ENCODE measurements at places on chromosomes 3 and 15.
A peak's percentile ranks its signal among the peaks of the same experiment; 100 is the strongest.

GRCh38 chr3:71252466-71252865, 331.1 kb downstream of the FOXP1 start:
- DNase-seq: no peak

DNA sequence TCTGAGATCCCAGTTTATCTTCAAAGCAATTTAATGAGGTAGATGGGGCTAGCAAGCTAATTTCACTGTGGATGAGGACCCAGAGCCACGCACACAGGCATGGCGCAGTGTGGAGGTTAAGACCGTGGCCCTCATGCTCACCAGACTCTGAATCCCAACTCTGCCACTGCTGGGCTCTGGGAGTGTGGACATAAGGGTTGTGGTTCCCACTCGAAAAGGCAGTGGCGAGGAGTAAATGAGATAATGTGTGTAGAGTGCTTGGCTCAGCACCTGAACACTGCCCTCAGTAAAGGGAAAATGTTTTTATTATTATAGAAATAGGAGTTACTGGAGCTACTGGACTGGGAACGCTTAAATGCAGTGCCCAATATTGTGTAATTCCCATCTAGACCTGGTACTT, 243.5 kb upstream of the TPM1 start:
- no peak for DNase-seq

DNA sequence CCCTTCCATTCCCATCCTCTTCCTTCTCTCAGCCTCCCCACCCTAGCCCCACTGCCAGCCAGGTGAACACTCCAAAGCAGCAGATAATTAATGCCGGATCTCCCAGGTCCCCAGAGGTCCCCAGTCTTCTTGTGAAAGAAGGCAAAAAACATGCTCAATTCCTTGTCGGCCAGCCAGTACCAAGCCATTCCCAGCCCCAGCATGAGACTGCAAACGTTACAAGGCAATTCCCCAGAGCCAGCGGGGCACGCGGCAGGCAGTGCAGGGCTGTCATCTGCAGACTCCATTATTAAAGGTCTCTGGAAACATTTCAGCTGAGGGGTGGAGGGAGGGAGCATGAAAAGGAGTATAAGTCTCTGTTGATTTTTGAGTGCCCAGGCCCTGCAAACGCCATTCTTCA, 117.8 kb downstream of the XXYLT1 start:
- peak; percentile 59 for DNase-seq

DNA sequence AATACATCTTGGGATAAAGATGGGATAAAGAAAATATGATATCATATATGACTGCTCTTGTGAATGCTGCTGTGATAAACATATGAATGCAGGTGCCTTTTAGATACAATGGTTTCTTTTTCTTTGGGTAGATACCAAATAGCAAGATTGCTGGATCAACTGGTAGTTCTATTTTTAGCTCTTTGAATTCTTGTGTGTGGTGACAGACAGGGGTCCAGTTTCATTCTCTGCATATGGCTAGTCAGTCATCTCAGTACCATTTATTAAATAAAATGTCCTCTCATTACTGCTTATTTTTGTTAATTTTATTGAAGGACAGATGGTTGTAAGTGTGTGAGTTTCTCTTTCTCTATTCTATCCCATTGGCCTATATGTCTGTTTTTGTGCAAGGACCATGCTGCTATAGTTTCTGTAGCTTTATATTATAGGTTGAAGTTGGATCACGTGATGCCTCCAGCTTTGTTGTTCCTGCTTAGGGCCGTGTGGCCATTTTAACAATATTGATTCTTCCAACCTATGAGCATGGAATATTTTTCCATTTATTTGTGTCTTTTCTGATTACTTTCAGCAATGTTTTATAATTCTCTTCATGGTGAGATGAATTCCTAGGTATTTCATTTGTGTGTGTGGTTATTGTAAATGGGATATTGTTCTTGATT, 1089.8 kb upstream of the CADM2 start:
- DNase-seq: no peak

DNA sequence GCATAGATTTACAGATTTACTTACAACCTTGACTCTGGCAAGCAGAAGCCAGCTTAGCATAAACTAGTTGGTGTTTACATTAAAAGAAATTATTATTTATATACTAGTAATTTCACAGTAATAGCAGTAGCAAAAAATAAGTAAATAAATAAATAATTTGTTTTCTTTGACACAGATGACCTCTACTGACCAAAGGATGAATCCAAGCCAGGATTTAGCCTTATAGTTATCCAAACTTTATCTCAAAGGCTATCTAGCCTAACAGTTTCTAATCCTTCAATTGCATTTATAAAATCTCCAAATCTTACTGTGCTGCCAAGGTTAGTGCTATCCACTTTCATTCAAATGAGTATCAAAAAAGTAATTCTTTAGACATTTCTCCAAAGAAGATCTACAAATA, 64.3 kb downstream of the FRMD5 start:
- no peak for DNase-seq

DNA sequence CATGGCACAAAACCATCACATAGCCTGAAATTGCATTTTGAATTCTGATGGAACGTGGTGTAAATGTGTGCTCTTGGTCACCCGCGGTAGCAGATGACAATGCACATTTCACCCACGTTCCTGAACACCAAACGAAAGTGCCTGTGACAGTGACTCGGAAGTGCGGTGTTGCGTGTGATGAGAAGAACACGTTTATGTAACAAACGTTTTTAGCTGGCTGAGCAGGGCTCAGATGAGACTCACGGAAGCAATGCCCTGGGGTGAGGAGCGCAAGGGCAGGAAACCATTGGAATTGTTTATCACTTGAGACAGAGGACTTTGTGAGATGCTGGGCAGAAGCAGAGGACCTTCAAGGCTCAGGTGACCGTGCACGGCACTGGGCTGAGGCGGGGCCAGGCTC, 449.2 kb upstream of the CFAP20DC start:
- no peak for DNase-seq

GRCh38 chr3:45599984-45600650, 5.6 kb downstream of the LIMD1 start:
- DNase-seq: no peak

DNA sequence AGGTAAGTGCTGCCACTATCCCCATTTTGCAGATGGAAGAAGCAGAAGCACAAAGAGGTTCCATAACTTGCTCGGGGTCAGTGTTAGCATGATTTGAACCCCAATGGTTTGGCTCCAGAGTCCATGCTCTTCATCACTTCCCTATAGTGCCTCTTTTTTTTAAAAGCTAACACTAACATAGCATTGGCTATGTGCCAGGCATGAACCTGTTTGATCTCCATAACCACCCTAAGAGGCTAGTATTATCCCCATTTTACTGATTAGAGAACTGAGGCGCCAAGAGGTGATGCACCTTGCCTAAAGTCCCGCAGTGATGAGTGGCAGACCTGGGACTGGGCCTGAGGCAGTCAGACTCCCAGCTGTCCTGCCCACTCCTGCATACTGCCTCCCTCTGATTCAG, 7.3 kb downstream of the LINGO1 start:
- DNase-seq: no peak

GRCh38 chr15:57552678-57553334, 38.9 kb upstream of the MYZAP start:
- no peak for DNase-seq

DNA sequence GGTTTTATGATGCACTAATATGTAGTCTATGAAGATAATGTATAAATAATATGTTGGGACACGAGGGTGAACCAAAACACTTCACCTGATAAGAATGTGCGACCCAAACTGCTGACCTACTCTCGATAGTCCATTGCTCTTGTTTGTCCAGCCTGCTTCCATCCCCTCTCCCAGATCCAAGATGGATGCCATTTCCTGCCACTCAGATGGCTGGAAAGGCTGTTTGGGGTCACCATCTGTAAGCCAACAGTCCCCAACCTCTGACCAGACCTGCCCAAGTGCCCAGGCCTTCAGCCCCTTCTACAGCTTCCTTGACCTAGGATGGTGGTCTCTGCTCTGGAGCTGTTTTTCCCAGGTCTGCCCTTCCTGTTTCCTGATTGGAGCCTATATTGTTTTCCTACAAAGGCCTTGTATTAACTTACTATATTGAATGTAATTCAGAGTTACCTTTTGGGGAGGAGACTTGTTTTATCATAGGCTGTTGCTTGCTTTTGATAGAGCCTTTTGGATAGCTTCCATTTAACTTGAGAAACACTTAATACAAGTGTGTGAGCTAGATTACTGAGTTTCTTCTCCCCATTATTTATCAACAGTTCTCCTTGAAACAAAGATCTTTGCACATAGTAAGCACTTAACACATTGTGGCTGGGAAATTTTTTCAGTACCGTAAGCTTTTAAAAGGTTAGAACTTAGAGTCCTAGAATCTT, 5.0 kb upstream of the PAQR9 start:
- no peak for DNase-seq

- peak; percentile 15 for DNase-seq
Measured at GRCh38 chr3:173889596-173889995, 492.1 kb downstream of the NLGN1 start.

DNA sequence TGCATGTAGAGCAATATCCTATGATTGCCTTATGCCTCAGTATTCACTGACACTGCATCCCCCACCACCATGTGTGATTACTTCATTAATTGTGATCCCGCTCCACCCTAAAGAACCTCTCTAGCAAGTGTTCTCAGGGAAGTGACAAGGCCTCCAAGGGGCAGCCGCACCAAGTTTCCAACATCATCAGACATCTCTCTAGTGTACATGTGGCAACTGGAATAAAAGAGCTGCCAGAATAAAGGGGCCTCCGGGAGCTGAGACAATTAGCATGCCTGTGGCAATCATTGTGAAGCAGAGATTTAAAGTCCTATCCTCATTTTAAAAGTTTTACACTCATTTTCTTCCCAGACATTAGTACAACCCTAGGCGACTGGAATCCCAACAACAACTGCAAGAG, 902.1 kb upstream of the SEMA6D start:
- DNase-seq: no peak

- no peak for DNase-seq
Measured at GRCh38 chr15:64099379-64099778, 3.6 kb downstream of the SNX1 start.

- peak; percentile 62 for DNase-seq
Measured at GRCh38 chr15:74768771-74769342, 13.0 kb upstream of the CSK start.

- no peak for DNase-seq
Measured at GRCh38 chr3:14235003-14235911, 56.6 kb downstream of the LSM3 start.

DNA sequence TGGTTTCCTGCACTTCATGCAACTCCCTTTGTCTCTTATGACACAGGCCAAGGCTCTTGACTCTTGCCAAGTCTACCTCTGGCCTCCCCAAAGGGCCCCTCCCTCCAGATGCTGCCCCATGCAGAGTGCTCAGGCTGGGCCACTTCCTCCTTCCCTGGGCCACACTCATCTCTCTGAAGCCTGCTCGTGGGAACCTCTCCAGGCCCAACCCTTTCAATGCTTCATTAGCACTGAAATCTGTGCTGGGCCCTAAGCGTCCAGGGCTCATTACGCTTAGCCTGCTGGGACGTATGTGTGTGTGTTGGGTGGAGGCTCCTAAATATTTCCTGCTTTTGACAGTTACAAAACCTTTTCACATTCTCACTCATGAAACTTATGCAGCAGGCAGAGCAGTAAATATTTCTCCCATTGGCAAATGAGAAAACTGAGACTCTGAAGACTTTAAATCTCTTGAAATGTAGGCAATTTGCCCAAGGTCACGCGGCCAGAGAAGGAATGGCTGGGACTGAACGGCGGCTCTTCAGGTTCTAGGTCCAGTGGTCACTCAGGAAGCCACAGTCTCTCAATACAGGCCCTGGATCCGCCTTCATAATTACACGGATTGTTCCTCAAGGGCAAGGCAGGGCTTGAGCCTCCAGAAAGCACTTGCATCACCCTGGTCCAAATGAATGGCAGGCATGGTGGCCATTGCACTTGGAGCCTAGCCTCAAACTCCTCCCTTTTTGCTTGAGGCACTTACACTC, 241.7 kb upstream of the HES1 start:
- DNase-seq: peak; percentile 17

GRCh38 chr3:194900854-194901522, 215.3 kb downstream of the FAM43A start:
- no peak for DNase-seq

- DNase-seq: no peak
Measured at GRCh38 chr3:149470381-149470780, 4.1 kb upstream of the TM4SF4 start.

GRCh38 chr3:151460774-151461450, at the start of gene IGSF10:
IGSF10 (minus strand) TSS chr3:151461061; CDS start chr3:151458709, 2,352 bp downstream.
- no peak for DNase-seq

GRCh38 chr3:132623646-132624045, 26.6 kb downstream of the ACKR4 start:
- DNase-seq: no peak

- no peak for DNase-seq
Measured at GRCh38 chr3:84885199-84885882, 73.4 kb upstream of the CADM2 start.

DNA sequence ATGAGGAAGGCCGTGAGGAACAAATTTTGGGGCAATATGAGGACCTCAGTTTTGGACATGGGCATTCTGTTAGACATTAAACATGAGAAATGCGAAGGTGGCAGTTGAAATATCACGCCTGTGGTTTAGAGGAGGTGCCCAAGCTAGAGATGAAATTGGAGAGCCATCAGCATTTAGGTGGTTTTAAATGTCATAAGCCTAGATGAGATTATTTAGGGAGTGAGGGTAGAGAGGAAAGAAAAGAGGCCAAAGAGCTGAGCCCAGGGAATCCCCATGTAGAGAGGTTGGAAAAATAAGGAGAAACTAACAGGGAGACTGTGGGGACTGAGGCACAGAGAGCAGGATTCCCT, 14.9 kb downstream of the RTP1 start:
- DNase-seq: no peak

DNA sequence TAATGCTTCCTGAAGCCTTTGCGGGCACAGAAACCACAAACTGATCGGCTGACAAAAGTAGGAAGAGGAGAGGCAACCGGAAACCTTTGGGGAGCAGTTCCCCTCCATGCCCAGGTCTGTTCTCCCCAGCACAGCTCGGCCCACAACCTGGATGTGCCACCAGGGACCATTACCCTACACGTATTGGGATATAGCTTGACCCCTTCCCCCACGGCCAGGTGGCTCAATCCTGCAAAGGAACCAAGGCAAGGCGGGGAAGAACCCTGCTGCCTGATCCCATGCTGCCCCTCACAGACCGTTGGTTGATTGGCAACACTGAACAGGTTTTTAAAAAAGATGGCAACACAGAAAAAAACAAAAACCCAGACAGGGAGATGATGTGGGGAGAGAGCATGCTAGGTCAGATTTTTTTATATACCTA, 19.7 kb upstream of the TCAIM start:
- DNase-seq: no peak

DNA sequence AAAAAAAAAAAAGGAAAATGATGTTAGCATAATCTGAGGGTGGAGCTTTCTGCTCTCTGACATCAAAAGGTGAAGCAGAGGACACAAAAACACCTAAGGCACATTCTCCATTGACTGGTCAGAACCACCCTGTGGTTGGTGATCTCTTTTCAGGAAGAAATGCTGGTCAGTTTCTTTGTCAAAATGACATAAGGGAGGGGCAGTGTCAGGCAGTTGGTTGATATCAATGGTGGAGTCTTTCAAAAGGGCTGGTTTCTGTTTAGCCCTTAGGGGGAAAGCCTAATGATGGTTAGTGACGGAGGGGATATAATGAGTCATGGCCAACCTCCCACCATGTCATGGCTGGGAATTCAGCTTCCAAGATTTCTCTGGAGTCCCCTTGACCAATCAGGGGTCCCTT, 185.9 kb upstream of the GBE1 start:
- DNase-seq: no peak

- no peak for DNase-seq
Measured at GRCh38 chr15:68045289-68046265, 8.5 kb upstream of the PIAS1 start.

Measured in fibroblast of skin of scalp (primary cell).